CD4-positive, alpha-beta T cell (primary cell): ENCODE measurements at places on chromosomes 7 and 10.

- DNase-seq, result no peak
Measured at GRCh38 chr7:104960741-104961448, 53.1 kb upstream of the KMT2E start.

- no peak for DNase-seq
Measured at GRCh38 chr7:116554436-116554835, 29.6 kb downstream of the CAV1 start.

- DNase-seq, result no peak
Measured at GRCh38 chr7:133860628-133861335, 266.4 kb upstream of the LRGUK start.

GRCh38 chr10:123494301-123494808 lies 171.8 kb upstream of the GPR26 start:
- DNase-seq, result no peak

GRCh38 chr10:98655492-98655891 lies 208.8 kb upstream of the HPS1 start:
- DNase-seq, result no peak

DNA sequence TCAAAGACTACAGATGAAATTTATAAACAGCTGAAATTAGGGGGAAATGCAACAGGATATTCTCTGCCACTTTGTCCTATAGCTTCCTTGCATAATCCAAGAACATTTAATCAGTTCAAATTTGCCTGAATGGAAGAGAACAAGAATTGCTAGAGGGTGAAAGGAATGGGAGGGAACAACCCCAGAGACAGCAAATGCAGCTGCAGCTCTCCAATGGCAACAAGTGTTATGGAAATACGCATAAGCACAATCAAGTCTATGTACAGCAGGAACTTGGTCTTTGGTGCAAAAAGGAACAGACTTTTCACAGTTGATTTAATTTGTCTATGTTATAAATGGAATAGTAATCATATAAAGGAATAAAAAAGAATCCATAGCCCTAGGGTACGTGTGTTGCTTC lies 269.0 kb upstream of the ETV1 start:
- DNase-seq, result no peak

DNA sequence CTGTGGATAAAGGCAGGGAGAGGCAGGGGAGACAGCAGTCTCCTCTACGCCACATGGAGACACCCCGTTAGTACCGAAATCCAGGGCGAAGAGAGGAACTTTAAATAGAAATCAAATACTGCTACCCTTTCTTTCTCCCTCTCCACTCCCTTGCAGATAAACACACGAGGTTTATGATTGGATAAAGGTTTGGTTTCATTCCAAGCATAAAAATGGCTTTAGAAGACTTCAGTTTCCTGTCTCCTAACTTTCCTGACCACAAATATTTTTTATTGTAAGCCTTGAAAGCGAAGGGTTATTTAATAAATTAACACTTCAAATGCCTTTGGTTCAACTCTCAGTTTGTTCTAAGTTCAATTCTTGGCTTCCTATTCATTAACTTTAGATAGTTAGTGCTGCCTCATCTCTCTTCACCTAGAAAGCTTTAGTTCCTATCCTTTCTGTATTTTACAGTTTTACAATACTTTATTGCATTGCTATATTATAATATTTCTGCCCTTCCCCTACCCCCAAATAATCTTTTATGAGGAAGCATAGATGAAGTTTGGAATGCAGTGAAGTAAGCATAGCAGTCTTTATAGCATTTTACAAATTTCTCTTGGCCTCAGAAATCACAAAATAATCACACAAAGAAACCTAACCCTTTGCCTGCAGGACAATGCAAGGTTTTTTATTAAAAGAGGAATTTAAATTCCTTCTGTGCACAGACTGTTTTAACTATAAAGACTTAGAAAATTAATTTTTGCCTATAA lies 31.5 kb upstream of the ARID5B start:
- DNase-seq, result no peak

GRCh38 chr7:101668726-101669125 lies 39.6 kb upstream of the MYL10 start:
- DNase-seq, result no peak

- DNase-seq, result no peak
Measured at GRCh38 chr7:105364684-105365083, 24.0 kb downstream of the SRPK2 start.

DNA sequence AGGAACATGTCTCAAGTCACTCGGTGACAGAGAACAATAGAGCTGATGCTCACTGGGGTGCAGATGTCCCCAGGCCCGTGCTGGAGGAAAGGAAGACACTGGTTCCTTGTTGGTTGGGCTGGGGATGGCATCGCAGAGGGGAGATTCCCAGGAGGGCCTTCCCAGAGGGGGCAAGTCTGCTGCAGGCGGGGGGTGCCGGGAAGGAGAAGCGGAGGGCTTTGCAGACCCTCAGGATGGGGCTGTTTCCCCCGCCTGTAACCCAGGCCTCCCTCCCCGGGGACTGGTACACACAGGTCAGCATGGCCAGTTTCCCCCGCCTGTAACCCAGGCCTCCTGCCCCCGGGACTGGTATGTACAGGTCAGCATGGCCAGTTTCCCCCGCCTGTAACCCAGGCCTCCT lies 283.8 kb downstream of the DNAJB6 start:
- no peak for DNase-seq

- DNase-seq, result no peak
Measured at GRCh38 chr7:781936-782529, 50.2 kb upstream of the SUN1 start.

DNA sequence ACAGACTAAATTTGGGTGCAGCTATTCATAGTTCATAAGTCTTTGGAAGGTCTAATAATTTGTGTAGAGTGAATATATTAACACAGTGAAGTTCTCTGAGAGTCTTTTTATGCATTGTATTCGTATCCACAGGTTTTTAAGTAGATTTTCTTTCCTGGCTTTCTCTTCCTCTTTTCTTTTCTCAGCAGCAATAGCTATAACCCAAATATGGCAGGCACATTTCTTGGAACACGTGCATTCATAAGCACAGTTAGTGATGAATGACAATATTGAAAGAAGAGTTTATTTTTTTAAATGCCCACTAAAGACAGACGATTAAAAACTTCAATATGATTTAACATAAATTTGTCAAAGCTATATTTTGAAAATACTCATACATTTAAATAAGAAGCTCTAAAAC lies 220.5 kb upstream of the MBL2 start:
- DNase-seq, result no peak

DNA sequence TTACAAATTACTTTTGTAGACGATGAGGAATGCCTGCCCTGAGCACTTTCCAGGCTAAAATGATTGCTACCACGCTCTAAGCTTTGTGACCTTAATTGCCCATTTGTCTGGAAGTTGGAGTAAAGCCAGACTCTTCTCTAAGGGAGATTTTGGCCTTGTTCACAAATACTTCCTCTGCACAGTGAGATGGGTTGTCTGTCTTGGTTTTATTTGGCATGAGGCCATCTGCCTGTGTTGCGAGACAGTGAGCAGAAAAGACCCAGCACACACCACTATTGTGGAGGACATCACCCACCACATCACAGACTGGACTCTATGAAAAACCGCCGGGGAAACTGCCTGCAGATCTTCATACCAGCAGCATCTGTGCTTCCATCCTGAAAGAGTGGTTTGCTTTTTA lies 138.4 kb downstream of the BICC1 start:
- DNase-seq, result no peak

DNA sequence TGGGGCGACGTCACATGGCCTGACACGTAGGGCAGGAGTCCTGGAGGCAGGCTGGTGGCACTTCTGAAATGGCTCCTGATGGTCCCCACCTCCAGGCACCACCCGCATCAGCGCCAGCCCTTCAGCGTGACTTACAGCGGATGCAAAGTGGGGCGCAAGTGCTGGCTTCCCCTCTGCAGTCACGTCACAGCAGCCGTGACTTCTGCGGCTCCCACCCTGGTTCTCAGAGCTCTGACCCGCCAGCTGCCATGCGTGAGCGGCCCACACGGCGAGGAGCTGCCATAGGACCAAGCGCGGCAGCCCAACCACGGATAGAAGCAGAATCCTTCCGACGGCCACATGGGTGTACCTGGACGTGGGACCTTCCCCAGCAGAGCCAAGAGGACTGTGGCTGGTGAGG lies 159.0 kb downstream of the ELFN1 start:
- no peak for DNase-seq

DNA sequence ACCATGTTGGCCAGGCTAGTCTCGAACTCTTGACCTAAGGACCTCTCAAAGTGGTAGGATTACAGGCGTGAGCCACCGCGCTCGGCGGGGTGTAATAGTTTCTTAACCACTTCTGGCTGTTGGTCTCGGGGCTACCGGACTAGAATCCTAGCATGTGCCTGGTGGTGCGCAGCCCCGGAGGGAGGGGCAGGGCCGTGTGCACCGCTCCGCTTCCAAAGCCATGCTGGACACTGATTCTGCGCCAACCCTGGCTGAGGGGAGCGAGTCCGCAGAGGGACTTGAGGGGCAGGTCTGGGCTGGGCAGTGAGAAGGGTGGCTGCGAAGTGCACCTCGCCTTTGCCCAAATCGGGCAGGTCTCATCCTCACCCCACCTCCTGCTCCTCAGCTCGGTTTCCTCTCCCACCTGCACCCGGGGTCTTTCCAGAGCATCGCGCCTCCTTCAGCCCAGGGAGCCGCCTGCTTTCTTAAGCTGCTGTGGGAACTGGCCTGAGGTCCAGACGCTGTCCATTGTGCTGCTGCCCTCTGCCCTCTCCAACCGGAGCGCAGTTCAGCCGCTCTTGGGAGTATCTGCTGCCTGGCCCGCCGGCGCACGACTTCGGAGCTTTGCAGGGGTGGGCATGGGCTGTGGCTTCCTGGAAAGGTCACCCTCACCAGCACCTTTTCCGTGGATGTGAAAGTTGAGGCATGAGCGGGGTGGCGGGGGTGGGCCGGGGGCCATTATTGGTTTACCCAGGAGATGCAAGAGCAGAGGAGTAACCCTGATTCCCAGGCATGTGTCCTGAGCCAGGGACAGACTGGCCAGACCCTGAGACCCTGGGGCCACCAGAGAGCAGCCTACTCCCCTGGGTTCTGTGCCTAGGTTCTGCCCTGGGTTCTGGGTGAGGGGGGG lies 422.6 kb upstream of the NUPR2 start:
- DNase-seq, result no peak
